Panc1 (cell line): ENCODE measurements at places on chromosomes 13 and 19.

DNA sequence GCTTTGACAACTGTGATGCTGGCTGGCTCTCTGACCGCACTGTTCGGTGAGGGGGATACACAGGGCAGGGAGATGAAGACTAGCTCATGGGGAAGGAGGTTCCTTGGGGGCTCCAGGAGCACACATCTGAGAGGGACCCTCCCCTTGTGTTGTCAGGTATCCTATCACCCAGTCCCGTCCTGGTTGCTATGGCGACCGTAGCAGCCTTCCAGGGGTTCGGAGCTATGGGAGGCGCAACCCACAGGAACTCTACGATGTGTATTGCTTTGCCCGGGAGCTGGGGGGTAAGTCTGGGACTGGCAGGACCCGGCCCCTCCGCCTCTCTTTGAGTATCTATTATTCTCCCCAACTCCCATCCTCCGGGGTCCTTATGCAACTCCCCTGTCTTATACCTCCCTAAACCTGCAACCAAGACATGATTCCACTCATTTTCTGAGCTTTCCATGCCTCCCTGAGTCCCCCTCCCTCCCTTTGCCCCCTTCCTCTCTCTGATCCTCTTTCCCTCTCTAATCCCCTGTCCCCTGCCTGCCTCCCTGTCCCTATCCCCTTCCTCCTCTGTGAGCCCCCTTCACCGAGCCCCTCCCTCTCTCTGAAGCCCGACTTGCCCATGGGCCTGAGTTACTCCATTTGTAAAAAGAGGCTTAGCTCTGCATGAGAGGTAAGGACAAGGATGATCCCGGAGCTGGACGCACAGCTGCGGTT lies 12.5 kb downstream of the NCAN start:
- DNase-seq, result no peak

GRCh38 chr13:104111031-104111430 lies 1044.8 kb upstream of the SLC10A2 start:
- DNase-seq, result no peak

DNA sequence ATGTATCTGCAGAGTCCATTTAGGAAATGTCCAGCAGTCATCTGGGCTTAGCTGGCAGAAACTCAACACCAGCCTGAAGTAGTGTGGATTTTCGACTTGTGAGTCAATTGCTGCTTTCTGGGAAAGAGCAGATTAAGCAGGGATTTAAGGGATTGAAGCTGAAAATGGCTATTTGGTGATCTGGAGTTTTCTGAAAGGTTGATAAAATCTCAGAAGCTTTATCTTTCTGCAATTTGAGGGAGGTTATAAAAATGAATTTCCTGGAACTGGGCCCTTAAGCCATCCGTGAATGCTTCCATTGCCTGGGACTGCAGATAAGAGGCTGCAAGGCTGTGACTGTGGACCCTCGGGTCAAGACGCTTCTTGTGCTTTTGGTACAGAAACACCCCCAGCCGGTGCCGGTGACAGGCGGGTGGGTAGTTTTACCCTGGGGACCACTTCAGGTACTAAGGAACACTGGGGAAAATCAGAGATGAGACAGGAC lies 61.5 kb downstream of the COL4A1 start:
- no peak for DNase-seq

GRCh38 chr19:47465957-47466356 lies 5.7 kb downstream of the SLC8A2 start:
- no peak for DNase-seq
